NK-92 treated with Interleukin-12 subunit alpha and Interleukin-12 subunit beta, amount 100 ng/mL, for 24 hours (cell line): ENCODE measurements at places on chromosomes 11 and 22.

GRCh38 chr11:95545116-95545875, 244.3 kb downstream of the FAM76B start:
- DNase-seq, result no peak

GRCh38 chr11:118144301-118145268, 8.0 kb downstream of the SCN4B start:
- DNase-seq, result no peak

GRCh38 chr22:36858156-36858555, 2.6 kb upstream of the NCF4 start:
- DNase-seq, result no peak

- DNase-seq, result no peak
Measured at GRCh38 chr11:77066229-77067042, at the start of gene CAPN5. TSS of gene CAPN5 (plus strand) at chr11:77066971. CDS start at chr11:77084887, 17,916 bp downstream.

DNA sequence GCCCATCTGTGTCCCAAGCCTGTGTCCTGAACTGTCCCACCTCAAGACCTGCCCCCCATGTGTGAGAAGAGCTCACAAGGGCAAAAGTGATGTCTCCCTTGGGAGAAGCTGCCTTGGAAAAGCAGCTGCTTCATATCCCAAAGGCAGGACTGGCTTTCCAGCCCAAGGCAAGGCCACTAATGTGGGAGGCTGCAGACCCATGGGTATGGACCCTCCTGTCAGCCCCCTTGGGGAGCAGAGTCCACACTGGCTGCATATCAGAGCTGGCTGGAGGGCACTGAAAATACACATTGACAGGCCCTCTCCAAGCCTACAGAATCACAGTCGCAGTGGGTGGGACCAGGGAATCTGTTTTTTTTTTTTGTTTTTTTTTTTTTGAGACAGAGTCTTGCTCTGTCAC, 2.7 kb downstream of the PELI3 start:
- no peak for DNase-seq

DNA sequence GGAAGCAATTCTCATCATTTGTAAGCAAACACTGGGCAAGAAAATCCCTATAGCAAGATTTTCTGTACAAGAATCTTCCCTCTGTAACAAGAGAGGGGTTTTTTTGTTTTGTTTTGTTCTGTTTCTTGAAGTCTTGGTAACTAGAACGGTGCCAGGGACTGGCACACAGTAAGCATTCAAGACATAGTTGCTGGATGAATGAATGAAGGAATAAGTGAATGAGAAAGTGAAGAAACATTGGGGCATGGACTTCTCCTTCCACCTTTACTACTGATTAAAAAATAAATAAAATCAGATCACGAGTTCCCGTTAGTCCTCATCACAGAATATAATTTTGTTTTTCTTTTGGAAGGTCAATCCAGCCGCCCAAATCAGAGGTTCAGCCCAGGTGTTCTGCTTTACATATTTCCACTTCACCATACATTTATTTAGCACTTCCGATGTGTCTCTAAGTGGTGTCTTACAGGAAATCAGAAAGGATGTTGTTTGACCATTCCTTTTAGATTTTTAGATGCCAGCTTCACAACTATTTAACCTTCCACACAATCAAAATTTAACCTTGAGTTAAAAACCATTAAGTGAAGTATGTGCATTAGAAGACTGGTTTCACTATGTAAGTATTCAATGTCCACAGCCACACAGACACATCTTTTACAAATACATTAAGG, 281.2 kb downstream of the CADM1 start:
- DNase-seq, result no peak

- DNase-seq, result no peak
Measured at GRCh38 chr11:104256525-104256924, 92.6 kb upstream of the PDGFD start.

DNA sequence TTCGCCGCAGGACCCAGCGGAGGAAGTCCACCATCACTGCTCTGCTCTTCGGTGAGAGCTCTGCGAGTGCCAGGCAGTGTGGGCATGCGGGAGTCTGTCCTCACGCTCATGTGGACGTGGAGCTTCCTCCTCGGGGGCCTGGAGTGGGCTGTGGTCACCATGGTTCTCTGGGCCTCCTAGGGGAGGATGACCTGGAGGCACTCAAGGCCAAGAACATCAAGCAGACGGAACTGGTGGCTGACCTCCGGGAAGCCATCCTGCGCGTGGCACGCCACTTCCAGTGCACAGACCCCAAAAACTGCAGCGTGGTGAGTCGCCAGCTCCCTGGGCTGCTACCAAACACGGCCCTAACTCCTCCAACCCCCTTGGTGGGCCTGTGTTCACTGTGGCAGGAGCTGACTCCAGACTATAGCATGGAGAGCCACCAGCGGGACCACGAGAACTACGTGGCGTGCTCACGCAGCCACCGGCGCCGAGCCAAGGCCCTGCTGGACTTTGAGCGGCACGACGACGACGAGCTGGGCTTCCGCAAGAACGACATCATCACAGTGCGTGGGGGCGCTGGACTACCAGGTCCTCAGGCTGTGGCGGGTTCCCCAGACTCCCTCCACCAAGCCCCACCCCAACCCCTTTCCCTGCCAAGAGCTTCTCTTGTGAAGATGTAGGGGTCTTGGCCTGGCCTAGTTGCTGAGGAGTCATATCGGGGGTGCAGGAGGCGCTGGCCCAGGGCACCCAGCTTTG, 36.8 kb downstream of the SGSM3 start:
- no peak for DNase-seq

DNA sequence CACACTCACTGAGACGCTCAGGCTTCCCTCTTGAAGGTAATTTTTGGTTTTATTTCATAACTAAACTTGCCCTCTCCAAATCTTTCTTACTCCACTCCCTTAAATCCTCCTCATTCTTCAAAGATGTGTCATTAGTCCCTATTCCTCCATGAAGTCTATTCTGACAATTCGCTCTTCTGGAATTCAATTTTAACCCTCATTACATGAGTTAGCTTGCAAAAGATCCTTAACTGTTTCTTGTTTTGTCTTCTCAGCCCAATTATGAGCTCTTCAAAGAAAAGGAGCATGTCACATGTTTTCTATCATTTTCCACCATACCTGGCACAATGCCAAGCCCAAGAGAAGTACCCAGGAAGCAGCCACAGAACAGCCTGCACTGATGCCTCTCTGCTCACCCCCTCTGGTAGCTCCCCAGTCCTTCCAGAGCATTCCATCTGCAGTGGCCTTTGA, 13.0 kb downstream of the GALNT18 start:
- DNase-seq, result no peak

DNA sequence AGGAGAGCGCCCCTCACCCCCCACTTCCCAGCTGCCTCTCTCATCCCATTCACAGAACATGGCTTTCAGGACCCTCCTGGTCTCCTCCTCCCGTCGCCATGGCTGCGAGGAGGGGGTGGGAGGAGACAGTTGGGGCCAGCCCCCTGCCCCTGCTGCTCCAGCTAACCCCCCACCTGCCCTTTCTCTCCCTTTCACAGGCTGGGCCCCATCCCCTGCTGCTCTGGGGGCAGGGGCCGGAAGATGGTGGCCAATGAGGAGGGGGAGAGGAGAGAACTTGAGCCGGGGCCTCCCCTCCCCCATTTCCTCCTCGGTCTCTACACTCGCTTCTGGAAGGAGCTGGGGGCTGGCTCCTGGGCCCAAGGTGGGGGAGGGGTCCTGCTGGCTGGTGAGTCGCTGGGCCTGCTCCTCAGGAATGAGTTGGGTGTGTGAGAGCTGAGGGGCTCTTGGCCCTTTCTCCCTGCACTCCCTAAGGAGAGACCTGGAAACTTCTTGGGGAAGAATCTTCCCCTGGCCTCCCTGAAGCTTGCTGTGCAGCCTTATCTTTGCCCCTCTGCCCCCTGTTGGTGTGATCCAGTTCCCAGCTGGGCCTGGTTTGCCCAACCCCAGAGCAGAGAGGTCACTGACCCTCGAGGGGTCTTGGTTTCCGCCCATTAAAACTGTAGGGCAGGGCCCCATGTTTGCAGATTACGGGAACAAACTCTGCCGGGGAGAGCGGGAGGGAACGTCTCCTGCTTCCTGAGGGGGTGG, 10.2 kb downstream of the YPEL4 start:
- no peak for DNase-seq

DNA sequence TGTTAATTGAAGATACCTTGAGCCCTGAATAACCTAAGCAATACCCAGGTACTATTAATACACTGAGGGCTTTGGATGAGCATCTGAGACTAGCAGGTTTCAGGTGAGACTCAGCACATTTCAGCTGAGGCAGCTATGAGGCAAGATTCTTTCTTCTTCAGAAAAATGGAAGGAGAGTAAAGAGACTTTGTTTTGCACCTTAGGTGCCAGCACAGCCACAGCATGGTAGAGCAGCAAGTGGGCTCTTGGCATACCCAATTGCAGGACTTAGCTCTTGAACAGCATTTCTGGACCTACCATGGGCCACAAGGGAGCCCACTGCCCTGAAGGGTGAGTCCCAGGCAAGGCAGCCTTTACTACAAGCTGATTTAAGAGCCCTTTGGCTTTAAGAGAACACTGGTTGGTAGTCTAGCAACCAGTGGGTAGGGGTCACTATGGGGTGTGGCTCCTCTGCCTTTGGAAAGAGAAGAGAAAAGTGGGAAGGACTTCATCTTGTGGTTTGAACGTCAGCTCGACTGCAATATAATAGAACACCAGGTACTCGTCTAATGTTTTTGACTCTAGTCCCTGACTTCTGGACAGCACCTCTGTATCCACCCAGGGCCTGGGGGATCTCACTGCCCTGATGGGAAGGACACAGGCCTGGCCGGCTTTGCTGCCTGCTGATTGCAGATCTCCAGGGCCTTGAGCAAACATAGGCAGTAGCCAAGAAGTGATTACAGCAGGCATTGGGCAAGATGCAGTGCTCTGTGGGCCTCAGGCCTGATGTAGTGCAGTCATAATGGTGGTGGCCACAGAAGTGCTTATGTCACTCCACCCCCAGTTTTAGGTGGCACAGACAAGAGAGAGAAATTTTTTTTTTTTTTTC, 73.3 kb downstream of the GLYATL1 start:
- no peak for DNase-seq

- DNase-seq, result no peak
Measured at GRCh38 chr22:44195189-44195871, 14.6 kb downstream of the PARVG start.

- no peak for DNase-seq
Measured at GRCh38 chr11:60428517-60428916, 855 bp upstream of the MS4A5 start.

GRCh38 chr11:67275606-67276409, 9.5 kb downstream of the GRK2 start:
- DNase-seq, result no peak

- DNase-seq, result no peak
Measured at GRCh38 chr22:35549328-35549727, 8.7 kb downstream of the RASD2 start.

- DNase-seq, result peak; percentile 32
Measured at GRCh38 chr11:75388386-75389275, 10.7 kb upstream of the RPS3 start.

DNA sequence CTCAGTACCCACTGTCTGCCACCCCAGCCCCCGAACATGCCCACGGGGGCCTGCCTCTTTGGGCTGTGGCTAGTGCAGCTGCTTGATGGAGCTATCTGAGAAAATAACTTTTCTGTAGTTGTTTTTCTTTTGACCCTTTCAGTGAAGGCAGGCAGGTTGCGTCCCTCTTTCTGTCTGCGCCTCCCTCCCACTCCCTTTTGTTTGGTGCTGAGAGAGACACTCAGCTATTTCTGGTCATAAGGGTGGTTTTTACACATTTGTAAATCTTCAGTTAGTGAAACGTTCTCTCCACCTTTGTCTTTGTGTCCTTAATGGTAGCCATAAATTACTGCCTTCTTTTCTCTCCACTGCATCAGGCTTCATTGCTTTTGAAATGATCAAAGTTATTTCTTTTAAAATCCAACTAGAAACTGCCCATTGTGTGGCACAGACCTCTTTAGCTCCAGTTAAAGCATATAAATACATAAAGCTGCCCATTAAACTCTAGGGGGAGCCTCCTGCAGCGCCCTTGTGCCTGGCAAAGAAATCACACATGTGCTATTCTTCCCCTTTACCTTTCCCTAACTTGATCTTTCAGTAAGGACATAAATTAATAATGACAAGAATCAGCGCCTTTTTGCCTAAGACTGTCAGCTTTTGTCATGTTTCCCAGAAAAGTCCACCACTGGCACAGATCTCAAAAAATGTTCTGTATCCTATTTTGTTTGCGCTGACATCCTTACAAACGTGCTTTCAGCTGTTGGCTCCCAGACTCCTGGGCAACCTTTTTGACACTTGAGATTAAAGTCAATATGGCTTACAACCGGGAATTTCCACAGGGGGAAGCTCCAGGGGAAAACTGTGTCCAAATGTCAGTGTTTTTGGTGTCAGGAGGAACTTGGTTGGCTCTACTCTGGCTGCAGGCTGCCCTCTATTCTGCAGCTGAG, 1.7 kb upstream of the SCUBE2 start:
- DNase-seq, result no peak

- no peak for DNase-seq
Measured at GRCh38 chr22:37300551-37301017, 18.3 kb downstream of the CYTH4 start.

DNA sequence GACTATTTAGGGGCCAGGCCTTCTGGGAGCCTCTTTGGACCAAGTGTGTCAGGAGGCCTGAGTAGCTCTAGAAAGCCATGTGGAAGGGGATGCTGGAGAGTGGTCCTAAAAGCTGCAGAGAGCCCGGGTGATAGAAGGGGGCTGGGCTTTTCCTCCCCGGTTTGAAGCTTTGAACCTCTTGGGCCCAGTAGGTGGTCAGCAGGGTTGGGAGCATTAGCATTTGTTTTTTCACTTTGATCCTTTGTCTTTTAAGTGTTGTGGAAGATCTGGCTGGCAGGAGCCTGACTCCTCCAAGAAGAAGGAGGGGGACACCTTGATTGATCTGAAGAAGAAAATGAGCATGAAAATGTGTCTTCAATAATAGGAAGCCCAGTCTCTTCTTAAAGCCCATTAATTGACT, 596.6 kb downstream of the INSC start:
- DNase-seq, result no peak

DNA sequence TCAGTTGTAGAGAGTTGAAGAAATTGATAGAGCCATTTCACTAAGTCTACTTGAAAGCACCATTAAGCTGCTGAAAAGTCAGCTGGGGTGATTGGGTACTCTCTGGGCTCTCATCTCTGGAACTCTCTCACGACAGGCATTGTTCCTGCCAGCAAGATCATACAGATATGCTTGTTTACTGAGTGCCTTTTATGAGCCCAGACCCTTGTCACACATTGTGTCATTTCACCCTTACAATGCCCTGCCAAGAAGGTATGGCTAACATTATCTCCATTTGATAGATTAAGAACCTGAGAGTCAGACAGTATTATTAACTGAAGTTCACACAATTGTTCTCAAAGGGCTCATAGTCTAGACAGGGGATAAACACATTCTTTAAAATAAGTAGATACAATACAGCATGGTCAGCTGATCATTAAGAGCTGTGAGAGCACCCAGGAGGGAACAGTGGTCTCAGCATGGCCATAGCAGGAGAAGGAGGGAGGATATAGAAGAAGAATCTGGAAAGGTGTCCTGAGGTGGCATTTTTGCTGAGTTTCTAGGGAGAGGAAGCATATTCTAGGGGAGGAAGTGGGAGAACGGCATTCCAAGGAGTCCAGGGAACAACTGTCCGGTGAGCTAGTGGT, 580.5 kb downstream of the INSC start:
- no peak for DNase-seq

DNA sequence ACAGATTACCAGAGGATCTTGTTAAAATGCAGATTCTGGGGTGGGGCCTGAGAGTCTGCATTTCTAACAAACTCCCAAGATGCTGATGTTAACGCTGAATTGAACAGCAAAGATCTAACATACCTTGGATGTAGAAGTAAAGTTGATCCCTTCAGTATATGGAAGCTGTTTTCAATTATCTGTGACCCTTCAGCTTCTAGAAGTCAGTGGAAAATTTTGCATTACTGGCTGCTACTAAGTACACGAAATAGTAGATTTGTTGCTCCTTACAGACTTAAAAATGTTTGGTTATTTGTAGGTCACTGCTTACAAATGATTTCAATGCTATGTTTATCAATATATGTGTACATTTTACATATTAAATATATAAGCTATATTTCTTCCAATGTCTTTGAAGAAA, 107.4 kb downstream of the ARHGAP42 start:
- DNase-seq, result no peak
